ENCODE measurements at places on chromosomes 7 and 10. TPM values are rescaled to one million over a fixed set of nuclear protein-coding genes. Genes with fewer than 3 reads are reported as not detected.
A peak's percentile ranks its signal among the peaks of the same experiment; 100 is the strongest.

DNA sequence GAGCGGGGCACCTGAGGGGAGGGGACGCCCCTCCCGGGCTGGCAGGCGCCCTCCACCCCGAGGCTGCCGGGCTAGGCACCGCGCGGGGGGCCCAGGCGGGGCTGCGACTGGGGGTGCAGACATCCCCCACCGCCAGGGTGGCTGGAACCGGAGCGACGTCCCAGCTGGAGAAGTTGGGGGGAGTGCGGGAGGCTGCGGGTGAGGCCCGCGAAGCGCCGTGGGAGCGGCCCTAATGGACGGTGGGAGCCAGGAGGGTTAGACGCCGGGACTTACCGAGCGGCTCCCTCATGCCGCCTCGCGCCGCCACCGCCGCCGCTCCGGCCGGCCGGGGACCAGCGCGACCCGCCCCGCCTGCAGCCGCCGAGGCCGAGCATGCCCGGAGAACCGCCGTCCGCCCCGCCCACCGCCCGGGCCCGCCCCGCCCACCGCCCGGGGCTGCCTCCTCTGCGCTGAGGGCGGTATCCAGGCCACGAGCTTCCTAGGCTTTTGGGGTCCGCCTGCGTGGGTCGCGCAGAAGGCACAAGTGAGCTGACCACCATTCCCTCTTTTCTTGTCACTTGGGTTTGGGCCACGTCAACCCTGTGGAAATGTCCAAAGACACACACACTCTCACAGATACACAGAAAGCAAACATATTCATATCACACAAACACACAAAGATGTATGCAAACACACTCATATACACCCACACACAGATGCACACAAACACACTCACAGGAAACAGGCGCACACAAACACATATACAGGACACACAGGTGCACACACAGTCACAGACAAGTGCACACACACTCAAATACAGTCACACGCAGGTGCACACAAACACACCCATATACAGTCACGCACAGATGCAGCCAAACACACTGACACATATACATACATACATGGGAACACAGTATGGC lies at the start of gene JCAD:
Gene JCAD (minus strand): TSS at position 378 of the 899 bp plus-strand sequence. CDS start 11,774 bp downstream, outside the sequence.
- DNase-seq: peak; percentile 27

DNA sequence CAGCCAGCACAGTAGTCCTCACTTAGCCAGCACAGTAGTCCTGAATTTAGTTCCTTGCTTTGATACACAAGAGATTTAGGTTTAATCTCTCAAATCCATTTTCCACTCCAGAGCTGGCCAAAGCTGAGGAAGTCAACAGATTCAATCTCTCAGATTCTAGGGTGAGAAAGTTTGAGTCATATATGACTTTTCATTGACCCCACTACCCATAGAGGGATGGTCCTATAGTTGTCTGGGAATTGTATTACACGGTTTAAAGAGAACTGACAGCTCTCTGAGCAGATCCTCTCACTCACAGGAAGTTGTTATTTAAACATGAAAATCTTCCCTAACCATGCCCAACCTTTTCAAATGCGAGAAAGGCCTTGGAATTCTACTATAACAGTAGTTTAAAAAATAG lies 641.8 kb upstream of the SEMA3D start:
- no peak for DNase-seq

DNA sequence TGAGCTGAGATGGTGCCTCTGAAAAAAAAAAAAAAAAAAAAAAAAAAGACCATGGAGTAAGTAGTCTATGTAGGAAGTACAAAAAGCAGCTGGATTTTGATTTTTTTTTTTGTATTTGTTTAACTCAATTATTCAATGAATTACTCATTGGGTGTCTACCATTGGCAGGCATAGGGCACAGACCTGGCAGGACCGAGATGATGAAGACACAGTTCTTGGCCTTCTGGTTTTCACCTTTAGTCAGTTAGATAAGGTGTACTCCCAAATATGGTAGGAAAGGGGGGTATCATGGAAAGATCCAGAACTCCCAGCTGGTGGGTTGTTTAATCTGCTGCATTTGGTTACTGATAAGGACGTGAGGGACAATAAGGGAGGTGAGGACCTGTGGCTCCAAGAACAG lies 97.1 kb upstream of the NMT2 start:
- DNase-seq: no peak

DNA sequence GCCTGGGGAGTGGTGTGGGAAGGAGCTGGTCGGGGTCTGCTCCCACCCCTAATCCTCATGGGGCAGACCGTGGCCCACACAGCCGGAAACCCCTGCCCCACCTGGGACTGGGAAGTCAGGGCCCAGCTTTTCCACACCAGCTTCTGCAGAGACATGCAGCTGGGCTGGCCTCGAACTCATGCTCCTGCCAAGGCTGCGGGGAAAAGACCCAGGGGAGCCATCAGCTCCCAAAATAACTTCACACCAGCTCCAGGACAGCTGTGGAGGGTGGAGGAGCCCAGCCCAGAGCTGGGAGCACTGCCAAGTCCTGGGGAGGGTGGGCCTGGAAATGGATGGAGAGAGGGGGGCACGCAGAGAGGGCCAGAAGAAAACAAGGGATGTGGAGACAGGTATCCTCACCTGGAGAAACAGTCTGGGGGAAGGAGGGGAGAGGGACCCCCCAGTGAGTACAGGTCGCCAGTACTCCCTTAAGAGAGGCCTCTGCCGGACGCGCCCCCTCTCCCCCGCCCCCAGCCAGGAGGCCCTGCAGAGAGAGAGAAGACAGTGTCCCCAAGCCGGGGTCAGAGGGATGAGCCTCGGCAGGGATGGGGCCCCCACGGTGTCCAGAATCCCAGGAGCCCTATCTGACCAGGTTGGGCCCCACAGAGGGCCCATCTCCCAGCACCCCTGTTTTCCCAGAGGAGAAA lies 11.5 kb upstream of the GRIFIN start:
- no peak for DNase-seq

DNA sequence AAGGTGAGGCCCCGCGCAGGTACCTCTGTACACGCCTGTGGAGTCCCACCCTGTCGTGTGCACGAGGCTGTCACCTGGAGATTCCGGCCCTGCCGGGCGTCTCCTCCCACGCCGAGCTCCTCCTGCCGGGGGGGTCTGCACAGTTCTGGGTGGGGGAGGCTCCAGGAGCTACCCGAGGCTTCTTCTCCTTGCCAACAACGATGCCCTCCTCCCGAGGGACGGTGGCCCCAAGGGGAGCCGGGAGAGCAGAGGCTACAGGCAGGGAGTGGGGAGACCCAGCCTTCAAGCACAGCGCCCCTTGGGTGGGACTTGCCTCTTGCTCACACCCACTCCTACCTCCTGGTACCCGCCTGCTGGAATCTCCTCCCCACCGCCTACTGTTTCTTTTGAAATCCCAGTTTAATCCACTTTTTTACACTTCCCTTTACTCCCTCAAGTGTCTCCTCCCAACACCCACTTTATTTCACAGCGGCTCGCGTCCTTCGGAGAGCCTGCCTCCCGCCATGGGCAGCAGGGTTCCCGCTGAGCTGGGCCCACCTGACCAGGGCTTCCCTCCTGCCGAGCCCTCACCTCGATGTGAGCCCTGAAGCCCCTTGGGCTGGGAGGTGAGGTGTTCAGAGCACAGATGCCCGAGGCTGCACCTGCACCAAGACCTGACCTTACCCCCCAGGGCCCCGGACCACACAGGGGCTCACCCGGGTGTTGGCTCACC lies 338.1 kb downstream of the DNAJB6 start:
- peak; percentile 41 for DNase-seq

DNA sequence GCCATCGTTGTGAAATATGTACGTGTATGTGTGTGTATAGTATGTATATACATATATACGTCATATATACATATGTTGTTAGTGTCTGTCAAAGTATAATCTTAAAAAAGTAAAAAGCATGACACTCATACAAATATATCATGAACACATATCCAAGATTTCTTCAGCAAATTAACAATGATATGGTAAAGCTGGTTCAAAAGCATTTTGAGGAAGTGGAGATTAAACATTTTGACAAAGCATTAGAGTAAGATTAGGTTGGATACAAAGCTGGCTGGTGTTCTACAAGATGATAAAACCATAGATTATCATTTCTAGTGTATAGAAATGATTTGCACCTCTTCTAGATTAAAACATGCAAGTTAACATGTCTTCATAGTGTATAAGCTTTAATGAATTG lies 771 bp upstream of the NUDCD3 start:
- no peak for DNase-seq

DNA sequence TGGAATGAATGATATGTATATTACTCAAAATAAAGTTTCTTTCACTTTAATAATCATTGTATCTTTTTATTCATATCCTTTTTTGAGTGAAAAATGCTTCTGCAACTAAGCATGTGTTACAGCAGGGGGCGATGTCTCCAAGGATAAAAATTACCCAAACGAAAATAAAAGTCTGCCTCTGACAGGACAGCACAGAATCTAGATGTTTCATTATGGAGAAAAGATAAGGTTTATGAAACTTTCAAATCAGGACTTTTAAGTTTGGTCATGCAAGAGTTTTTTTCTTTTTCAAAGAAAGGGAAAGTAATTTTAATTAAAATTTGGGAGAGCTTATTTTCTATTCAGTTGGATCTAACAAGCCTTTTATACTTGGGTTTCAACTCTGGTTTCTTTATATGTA lies 48.4 kb downstream of the TES start:
- no peak for DNase-seq

DNA sequence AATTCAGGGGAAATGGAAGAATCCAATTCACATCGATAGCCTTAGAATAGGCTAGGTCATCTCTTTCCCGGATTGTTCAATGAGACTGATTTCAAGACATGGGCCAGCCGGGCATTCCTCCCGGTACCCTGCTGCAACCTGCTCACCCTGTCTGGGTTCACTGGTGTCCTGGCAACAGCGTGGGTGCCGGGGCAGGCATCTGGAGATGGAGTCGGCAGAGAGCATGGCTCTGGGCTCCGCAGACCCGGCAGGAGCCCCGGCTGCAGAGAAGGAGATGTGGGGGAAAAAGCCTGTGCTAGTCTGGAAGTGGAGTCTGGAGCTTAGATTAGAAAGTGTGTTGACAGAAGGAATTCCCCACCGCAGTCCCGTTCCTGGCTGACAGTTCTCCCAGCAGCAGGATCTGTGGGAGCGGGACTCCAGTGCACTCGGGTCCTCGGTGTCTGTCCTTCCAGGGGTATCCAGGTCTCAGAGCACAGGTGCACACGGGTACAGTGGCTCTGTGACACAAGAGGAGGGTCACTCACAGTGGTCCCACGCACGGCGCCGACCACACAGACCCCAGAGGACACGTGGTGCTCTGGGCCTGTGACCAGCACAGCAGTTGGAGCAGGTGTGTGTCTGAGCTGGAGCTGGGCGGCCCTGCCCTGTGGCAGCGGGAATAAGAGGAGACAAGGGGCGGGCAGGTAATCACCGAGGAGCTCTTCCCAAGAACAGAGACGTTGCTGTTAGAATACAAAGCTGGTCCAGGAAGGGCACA lies 65.7 kb upstream of the PITRM1 start:
- DNase-seq: no peak

DNA sequence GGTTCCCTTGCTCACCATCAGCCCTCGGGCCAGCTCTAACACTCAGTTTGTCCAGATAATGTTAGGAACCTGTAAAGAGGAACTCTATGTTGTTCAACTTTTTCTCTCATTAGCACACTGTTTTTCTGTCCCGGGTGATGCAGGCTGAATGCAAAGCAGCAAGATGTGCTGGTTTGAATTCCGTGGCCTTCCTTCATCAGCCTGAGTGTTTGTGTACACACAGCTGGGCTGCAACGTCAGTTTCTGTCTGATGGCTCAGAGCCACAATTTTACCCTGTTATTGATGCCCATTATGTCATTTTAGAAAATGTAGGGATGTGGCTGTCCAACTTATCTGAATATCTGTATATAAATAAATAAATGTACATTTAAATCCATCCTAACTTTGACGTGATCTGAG lies 152.0 kb downstream of the PLPP4 start:
- no peak for DNase-seq

Gene GIMAP7
- total RNA-seq: 8.9 TPM

Gene ANXA8
- total RNA-seq: not detected

Gene NYAP1
- 0.38 TPM for total RNA-seq

Gene FXYD4
- total RNA-seq: not detected

Measured in Peyer's patch (tissue), 4 donors.